ENCODE measurements at places on chromosomes 11 and 22.

GRCh38 chr11:32821517-32821916 lies 8.2 kb upstream of the PRRG4 start:
- DNase-seq, result peak; percentile 94

GRCh38 chr11:86244522-86245368 lies at the start of gene EED:
TSS of gene EED (plus strand) at chr11:86244753. CDS start at chr11:86245230, 477 bp downstream.
- DNase-seq, result peak; percentile 99

GRCh38 chr11:117913736-117914397 lies 15.3 kb downstream of the TMPRSS13 start:
- no peak for DNase-seq

- no peak for DNase-seq
Measured at GRCh38 chr11:88404391-88404790, 66.9 kb upstream of the CTSC start.

GRCh38 chr22:40499209-40499623 lies 128.8 kb downstream of the SGSM3 start:
- DNase-seq, result no peak

GRCh38 chr11:123362941-123363340 lies 67.1 kb upstream of the GRAMD1B start:
- DNase-seq, result no peak

GRCh38 chr22:44595841-44596341 lies 97.9 kb upstream of the RTL6 start:
- peak; percentile 13 for DNase-seq

- peak; percentile 8 for DNase-seq
Measured at GRCh38 chr11:38014405-38014804, 1416.4 kb upstream of the RAG2 start.

DNA sequence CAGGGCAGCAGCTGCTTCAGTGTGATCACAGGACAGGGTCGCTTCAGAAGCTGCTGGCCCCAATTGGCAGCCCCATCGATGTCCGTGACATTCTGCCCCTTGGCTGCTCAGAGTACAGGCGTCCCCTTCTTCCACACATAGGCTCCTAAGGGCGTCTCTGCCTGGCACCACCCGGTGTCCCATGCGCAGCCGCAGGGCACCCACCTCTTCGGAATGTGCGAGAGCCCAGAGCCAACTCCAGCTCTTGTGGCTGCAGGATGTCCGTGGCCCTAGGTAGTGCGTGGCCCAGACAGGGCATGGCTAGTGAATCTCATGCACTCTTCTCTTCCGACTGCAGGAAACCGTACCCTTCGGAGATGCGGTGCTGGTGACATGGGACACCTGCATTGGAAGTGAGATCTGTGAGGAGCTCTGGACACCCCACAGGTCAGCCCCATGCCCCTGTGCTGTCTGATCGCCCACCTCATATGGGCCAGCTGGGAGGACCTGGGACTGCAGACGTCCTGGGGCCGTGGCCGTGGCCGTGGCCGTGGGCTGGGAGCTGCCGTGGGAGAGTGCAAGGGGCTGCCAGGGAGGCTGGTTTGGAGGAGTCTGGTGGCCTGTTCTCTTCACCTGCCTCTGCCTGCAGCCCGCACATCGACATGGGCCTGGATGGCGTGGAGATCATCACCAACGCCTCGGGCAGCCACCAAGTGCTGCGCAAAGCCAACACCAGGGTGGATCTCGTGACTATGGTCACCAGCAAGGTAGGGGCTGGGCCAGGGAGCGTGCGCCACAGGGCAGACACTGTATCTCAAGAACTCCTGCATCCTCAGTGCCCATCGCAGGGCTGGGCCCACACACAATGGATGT lies 20.2 kb downstream of the NADSYN1 start:
- no peak for DNase-seq

DNA sequence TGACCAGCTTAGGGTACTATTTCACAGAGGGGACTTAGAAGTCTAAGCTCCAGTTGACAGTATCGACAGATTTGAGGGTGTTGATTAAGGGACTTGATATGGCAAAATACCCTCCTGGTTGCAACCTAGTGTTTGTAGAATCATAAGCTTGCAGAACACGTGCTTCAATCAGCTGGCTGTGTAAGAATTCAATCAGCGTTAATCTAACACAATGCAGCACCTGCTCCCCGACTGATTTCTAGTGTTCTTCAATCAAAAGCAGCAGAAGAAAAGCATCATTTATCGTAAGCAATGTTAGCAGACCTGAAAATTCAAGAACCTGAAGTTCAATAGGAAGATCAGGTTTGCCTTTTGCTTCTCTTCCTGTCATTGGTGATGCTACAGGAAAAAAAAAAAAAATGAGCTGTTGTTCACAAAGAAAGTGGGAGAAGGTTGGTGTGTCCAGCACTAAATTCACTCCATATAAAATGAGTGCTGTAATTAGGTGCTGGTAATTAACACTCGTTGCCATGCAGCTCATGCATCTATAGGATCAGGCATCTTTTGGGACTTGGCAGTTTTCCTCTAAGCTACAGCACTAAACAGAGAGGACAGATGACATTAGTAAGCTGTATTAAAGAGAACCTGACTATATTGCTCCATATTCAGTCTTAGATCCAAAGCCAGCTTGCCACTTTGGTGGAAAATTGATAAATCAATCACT lies 840.3 kb downstream of the OPCML start:
- no peak for DNase-seq

GRCh38 chr11:68196219-68196618 lies 16.9 kb downstream of the KMT5B start:
- no peak for DNase-seq

DNA sequence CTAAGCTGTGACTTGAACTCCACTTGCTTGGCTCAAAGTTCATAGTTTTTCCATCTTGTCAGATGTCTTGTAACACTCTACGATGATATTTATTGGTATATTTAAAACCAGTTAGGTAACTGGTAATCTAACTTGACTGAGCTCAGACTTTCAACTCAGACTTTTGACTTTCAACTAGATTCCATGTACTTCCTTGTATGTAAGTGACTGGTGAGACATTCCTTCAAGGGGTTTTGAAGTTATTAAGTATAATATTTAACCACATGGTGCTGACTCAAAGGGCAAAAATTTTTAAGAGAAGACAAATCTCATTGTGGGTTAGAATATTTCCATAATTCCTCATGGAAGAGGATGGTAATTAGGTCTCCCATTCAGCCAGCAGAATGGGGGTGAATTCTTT lies 631.3 kb upstream of the ANO5 start:
- DNase-seq, result no peak

- no peak for DNase-seq
Measured at GRCh38 chr22:25497181-25497641, 67.3 kb upstream of the GRK3 start.

- DNase-seq, result no peak
Measured at GRCh38 chr11:67500484-67500821, 4.7 kb downstream of the PITPNM1 start.

GRCh38 chr11:75725547-75726320 lies 8.1 kb downstream of the MOGAT2 start:
- no peak for DNase-seq

DNA sequence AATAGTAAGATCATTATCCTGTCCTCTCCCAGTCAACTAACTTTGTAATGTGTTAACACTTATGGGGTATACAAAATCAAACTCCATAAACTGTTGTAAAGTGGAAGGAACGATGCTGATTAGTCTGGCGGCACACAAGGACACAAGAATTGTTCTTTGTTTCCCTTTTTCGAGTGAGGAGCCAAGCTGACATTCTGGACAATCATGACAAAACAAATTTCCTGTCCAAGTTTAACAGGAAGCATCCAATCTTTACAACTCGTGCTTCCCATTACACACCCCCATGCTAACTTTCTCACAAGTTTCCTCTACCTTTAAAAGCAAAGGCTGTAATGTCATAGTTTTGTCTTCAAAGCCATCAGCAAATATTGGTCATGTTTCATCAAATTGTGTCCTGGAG lies 20.4 kb upstream of the LDLRAD3 start:
- no peak for DNase-seq

- DNase-seq, result no peak
Measured at GRCh38 chr11:122339436-122340060, 223.5 kb upstream of the BLID start.

GRCh38 chr11:97356144-97356543 lies 966.3 kb downstream of the JRKL start:
- no peak for DNase-seq

DNA sequence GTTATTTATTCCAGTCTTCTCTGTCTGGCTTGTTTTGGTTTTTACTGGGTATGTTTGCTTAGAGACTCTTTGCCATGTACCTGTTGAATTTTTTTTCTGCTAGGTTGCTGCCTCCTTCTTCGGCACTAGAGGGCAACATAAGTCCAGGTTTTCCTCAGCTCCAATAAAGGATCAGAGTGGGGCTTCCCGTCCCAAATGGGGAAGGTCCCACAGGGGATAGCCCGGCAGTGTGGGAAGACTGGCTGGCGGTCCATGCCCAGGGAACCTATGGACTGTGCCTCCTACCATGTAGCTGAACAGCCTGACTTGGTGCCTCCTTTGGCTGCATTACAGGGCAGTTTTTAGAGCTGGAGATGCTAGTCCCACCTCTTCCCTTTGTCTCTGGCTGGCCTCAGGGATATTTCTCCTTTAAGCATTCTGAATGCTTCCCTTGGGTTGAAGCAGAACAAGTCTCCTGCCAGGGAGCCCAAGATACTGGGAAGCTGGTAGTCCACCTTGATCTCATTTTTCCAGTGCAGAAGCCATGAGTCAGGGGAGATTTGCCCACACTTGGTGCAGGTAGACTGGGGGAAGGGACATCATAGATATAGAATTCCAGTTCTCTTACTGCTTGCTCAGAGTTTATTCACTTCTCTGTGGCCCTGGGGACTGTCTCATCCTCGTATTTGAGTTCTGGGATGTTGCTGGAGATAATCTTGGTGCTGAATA lies 60.2 kb downstream of the BRD1 start:
- DNase-seq, result peak; percentile 14

DNA sequence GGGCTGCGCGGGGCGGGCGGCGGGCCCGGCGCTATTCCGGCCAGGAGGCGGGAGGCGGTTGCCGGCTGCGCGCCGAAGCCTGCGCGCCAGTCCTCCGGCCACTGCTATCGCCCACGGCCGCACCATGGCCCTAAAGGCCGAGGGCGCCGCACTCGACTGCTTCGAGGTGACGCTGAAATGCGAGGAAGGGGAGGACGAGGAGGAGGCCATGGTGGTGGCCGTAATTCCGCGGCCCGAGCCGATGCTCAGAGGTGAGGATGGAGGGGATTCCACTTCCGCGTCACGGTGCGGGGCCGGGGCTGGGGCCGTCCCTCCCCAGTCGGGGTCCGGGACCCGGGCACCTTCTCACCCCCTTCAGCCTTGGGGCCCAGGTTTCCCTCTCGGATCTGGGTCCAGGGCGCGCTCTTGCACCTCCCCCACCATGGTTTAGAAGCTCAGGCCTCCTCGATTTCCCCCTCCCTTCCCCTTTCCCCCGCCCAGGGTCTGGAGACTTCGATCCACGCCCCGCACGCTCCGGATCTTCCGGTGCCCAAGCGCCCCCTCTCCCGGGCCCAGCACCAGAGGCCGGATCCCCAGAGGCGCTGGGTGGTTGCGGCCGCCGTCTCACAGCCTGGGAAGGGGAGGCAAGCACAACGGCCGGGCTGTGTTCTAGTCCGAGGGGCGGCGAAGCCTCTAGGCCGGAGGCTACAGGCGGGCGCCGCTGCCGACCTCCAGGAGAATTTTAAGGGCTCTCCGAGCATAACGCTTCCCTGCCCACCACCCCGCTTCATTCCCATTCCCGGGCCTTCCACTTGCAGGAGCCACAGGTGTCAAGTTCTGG lies 517 bp downstream of the SPINDOC start:
- DNase-seq, result peak; percentile 23

DNA sequence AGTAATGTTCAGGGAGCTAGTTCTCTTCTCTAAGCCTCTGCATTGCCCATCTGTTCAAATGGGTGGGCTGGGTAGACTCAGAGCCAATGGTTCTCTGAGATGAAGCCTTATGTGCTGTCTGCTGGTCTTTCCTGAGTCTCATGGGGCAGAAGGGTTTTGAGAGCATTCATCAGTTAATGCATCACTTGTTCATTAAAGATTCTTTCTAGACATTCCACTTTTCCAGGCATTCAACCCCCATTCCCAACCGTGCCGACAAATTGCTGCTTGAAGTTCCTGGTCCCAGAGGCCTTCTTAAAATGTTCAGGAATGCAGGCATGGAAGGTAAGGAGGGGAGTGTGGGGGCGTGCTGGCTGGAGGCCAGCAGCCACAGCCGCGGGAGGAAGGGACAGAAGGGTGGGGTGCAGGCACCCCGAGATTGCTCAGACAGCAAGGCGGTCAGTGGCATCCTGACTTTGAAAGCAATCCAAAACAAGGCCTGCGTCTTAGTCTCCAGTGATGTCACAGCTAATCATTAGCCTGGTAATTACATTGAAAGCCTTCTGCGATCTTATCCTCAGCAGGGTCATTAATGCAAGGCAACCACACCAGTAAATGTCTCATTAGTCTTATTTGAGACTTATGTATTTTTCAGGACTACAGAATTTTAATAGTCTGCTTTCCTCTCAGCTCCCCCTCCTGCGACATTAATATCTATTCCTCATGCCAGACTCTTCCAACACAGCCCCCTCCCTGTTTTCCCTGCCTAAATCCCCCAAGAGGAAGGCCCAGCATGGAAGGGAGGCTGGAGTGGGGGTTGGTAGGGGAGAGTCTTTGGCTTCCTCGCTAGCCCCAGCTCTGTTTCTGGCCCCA lies 328.8 kb downstream of the MIAT start:
- no peak for DNase-seq

DNA sequence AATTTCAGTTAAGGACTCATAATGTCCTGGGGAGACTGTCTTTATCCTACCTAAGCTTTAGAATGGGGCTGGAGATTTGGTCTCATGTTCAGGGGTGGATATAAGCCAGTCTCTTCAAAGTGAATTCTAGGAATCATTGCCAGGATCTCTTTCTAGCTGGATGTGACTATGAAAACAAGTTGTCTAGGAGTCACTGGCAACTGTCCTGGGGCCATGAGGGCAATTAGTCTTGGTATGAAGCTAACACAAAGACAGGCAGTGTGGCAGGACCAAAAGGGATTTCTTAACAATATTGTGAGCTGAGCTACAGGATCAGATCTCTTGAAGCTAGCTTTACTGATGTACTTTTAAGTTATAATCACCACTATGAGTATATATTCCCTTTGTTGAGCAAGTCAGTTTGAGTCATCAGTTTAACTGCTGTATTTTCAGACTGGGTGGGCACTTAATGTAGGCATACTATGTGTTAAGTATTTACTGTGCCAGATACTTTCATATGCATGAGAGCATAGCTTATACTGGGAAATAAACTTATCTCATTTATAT lies 390.0 kb upstream of the CCDC90B start:
- no peak for DNase-seq

- DNase-seq, result no peak
Measured at GRCh38 chr22:42958937-42959336, 56.0 kb downstream of the PACSIN2 start.

- DNase-seq, result no peak
Measured at GRCh38 chr11:12361682-12362081, 15.7 kb upstream of the PARVA start.

DNA sequence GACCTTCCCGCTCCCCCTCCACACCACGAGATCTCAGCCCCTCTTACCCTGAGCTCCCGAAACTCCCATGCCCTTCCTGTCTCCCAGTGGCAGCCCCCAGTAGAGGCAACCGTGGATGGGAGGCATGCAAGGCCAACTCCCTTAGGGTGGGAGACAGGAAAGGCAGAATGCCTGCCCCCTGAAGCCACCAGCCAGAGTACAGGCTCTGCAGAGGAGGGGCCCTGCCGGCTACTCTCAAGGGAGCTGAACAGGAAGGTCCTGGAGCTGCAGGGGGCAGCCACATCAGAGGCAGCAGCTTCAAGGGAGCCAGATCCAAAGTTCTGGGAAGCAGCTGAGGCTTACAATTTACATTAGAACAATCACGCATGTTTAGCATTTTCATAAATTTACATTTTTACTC lies 38.3 kb downstream of the PDE2A start:
- no peak for DNase-seq

- no peak for DNase-seq
Measured at GRCh38 chr11:97729546-97730272, 1291.0 kb upstream of the CNTN5 start.

All from DMS79 treated with DMSO at 0.1 percent for 48 hours (cell line).